Right atrium auricular region (tissue), 2 donors: ENCODE measurements at places on chromosomes 5 and 9. TPM values are rescaled to one million over a fixed set of nuclear protein-coding genes. Genes with fewer than 3 reads are reported as not detected.
A peak's percentile ranks its signal among the peaks of the same experiment; 100 is the strongest.

- H3K4me1 ChIP-seq: no peaks in the 10 kb centered on the region
- no peak overlapping the region for H3K4me3 ChIP-seq
- no peaks in the 10 kb centered on the region for H3K27me3 ChIP-seq
- no peaks in the 10 kb centered on the region for H3K36me3 ChIP-seq
Observed at GRCh38 chr5:175837171-175837699, 34.1 kb upstream of the CPLX2 start.

Gene SPINK6
- not detected for total RNA-seq

DNA sequence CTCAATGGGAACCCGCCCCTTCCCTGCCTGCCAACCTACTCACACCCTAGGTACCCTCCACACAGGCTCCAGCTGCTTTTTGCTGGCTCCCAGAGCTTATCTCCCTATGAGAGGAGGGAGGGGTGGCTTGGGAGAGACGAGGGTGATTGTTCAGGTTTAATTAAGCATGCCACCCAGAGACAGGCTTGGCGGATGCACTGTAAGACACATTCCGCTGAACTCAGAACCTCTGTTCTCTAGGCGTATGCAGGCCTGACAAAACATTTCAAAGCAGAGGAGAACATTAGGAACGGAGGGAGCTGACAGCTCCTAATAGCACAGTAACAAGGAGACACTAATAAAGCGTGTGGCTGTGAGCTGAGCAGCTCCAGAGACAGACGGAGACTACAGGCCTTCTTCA lies 80.1 kb downstream of the TRIM32 start:
- H3K36me3 ChIP-seq: no peaks in the 10 kb centered on the region
- H3K4me1 ChIP-seq: no peaks in the 10 kb centered on the region
- H3K4me3 ChIP-seq: no peak overlapping the region
- no peak overlapping the region for H3K27ac ChIP-seq
- no peaks in the 10 kb centered on the region for H3K27me3 ChIP-seq

Gene ZDHHC11
- total RNA-seq: 10.8 TPM

Gene TICAM2
- 1.1 TPM for total RNA-seq

Gene CNTFR
- total RNA-seq: 23.3 TPM

Gene ZFP37
- 2.2 TPM for total RNA-seq

- no peak for DNase-seq
- H3K27me3 ChIP-seq: no peaks in the 10 kb centered on the region
- peak overlapping the region; percentile 61 for H3K4me3 ChIP-seq
- H3K27ac ChIP-seq: no peak overlapping the region
Observed at GRCh38 chr5:132010645-132010988, 841 bp downstream of the ACSL6 start.

DNA sequence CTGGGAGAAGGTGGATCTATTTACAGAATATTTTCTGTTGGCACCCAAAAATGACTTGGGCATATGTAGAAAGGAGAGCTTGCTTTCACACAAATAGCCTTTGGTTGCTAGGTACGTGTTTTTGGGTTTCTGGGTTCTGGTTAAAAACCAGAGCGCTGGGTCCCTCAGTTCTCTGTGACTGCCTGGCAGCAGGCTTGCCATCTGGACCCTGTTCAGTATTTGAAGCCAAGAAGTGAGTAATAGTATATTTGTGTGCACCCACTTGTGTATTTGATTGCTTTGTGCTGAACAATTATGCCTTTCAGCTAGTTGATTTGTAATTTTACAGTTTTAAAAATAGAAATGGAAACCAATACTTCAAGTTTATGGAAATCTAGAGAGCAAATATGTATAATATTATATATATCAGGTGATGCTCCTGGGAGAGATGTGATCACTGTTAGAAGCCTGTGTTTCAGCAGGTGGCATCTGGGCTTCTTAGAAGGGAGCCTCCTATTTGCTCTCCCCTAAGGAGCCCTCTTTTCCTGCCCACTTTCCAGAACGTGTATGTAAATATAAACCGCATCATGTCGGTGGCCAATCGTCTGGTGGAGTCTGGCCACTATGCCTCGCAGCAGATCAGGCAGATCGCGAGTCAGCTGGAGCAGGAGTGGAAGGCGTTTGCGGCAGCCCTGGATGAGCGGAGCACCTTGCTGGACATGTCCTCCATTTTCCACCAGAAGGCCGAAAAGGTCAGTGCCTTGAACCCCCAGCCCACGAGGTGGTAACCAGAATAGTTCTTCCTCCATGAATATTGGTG lies 153.6 kb downstream of the TRIO start:
- no peak for DNase-seq
- no peaks in the 10 kb centered on the region for H3K27me3 ChIP-seq
- H3K36me3 ChIP-seq: peaks cover 11% of the 10 kb centered on the region
- H3K27ac ChIP-seq: no peak overlapping the region

DNA sequence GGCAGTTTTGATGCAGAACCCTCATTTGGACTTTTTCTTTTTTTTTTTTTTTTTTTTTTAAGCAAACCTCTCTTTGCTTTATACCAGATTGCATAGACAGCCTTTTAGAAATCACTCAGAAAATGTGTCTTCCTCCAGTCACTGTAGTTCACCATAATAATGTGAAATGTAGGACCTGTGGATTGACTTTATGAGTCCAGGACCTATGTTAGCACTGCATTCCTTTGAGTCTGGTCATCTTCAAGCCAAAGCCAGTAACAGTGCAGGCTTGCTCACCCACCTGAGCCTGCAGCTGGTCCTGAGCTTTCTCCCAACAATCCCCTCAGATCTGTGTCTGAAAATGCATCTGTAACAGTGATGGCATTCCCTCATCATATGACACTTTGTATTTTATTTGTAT lies 110.7 kb upstream of the NFIL3 start:
- no peak overlapping the region for H3K27ac ChIP-seq
- no peaks in the 10 kb centered on the region for H3K27me3 ChIP-seq
- H3K36me3 ChIP-seq: no peaks in the 10 kb centered on the region
- no peak for DNase-seq
- no peaks in the 10 kb centered on the region for H3K4me1 ChIP-seq

Gene RNF224
- not detected for total RNA-seq

Gene PKD2L2
- not detected for total RNA-seq

Gene CAVIN4
- 33.3 TPM for total RNA-seq

- H3K27me3 ChIP-seq: no peaks in the 10 kb centered on the region
- H3K4me1 ChIP-seq: peaks cover 61% of the 10 kb centered on the region
- H3K4me3 ChIP-seq: no peak overlapping the region
- H3K27ac ChIP-seq: no peak overlapping the region
- no peak for DNase-seq
Observed at GRCh38 chr5:151097820-151098767, 17.3 kb upstream of the TNIP1 start.

- no peaks in the 10 kb centered on the region for H3K27me3 ChIP-seq
- no peak for DNase-seq
- H3K4me3 ChIP-seq: no peak overlapping the region
- H3K27ac ChIP-seq: no peak overlapping the region
- no peaks in the 10 kb centered on the region for H3K4me1 ChIP-seq
- no peaks in the 10 kb centered on the region for H3K36me3 ChIP-seq
Observed at GRCh38 chr5:119063579-119064379, 7.1 kb upstream of the DMXL1 start.

Gene RHOBTB3
- 56.2 TPM for total RNA-seq

DNA sequence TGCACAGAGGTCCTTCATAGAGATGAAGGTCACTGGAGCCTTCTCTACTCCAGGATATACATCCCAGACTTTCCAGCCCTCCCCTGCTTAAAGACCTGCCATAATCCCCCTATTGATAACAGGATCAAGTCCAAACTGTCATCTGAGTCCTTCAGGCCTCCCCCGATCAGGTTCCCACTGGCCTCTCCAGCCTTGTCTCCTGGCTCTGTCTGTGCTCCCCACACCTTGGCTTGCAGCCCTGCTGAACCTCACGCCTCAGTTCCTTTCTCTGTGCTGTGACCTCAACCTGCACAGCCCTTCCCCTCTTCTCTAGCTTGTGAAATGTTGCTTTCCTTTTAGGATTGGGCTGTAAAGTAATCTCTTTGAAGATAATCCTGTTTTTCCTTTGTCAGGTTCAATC lies 2.5 kb upstream of the HRH2 start:
- DNase-seq: no peak
- H3K27me3 ChIP-seq: no peaks in the 10 kb centered on the region
- no peak overlapping the region for H3K27ac ChIP-seq
- H3K4me3 ChIP-seq: no peak overlapping the region
- peaks cover 21% of the 10 kb centered on the region for H3K4me1 ChIP-seq

Gene PDE8B
- 64.5 TPM for total RNA-seq

- H3K4me3 ChIP-seq: no peak overlapping the region
- no peaks in the 10 kb centered on the region for H3K27me3 ChIP-seq
- H3K36me3 ChIP-seq: no peaks in the 10 kb centered on the region
- no peak for DNase-seq
Observed at GRCh38 chr9:15401266-15401665, 21.4 kb upstream of the SNAPC3 start.

DNA sequence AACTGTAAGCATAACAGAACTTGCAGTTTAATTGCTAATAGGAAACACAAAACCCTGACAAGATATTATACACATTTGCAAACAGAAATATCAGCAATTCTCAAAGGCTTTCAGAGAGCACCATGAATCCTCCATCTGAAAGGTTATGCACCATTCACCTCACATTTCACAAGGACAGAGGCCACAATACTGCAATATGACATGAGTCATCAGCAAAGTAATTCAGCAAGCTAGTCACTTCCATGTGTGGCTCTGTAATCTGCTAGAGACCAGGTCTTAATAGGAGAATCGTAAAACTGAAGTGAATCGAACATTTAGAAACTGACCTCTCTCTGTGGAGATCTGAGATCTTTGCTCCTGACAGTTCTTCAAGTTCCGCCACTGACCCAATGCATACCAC lies 28.3 kb downstream of the IARS1 start:
- DNase-seq: no peak
- no peak overlapping the region for H3K27ac ChIP-seq
- H3K36me3 ChIP-seq: peaks cover 99% of the 10 kb centered on the region

- H3K4me3 ChIP-seq: peak overlapping the region; percentile 70
- H3K27ac ChIP-seq: peak overlapping the region; percentile 97
- DNase-seq: no peak
Observed at GRCh38 chr5:102866237-102866600, 111.1 kb downstream of the PAM start.

DNA sequence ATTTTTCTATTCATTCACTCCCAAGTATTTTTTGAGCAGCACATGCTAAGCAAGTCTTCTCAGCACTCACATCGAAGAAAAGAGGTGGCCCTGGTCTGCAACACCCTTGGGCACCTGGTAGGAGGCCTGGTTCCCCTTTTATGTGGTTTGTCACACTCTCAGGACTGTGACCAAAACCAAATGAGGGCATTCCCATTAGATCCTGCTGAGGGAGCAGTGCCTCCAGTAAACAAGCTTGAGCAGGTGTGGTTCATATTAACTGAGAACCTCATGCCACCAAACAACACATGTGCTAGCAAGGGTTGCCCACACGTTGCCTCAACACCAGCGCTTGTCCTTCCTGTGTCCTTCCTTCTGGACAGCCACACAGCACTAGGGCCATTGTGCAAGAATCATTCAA lies 26.9 kb upstream of the SYK start:
- no peak overlapping the region for H3K27ac ChIP-seq
- H3K36me3 ChIP-seq: no peaks in the 10 kb centered on the region
- H3K4me3 ChIP-seq: no peak overlapping the region
- no peaks in the 10 kb centered on the region for H3K4me1 ChIP-seq
- DNase-seq: no peak

Gene GMCL2
- total RNA-seq: not detected

Gene GPR150
- not detected for total RNA-seq

GRCh38 chr9:30967476-30967875 lies 1417.0 kb upstream of the ACO1 start:
- no peaks in the 10 kb centered on the region for H3K4me1 ChIP-seq
- H3K27me3 ChIP-seq: no peaks in the 10 kb centered on the region
- no peak overlapping the region for H3K4me3 ChIP-seq
- DNase-seq: no peak
- H3K36me3 ChIP-seq: no peaks in the 10 kb centered on the region
- no peak overlapping the region for H3K27ac ChIP-seq

DNA sequence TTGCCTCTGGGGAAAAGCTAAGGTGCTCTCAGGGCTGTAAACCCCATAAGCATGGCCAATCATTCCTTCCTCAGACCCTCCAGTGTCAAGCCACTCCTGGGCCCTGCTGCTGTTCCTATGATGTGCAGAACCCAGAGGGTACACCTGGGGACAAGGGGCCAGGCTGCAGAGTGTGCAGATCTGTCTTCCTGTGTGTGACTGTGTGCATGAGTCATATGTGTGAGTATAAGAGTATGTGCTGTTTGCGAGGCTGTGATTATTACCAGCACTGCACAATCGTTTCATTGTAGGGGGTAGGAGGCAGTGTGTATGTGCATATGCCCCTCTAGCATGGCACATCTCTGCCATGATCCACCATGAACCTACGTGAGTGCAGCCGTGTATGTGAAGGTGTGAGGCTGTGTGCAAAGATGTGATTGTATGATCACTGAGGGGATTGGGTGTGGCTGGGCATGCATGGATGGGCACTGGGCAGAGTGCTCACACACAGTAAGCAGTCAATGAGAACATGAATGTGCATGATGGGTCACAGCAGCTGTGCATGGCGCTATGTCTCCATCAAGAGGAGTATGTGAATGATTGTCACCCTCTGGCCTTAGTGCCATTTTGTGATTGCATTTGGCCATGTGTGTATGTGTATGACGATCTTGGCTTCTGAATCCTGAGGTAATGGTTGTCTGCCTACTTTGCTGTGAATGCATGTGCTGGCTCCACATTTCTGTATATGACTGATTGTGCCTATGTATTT lies 2.4 kb upstream of the OR1K1 start:
- H3K4me1 ChIP-seq: no peaks in the 10 kb centered on the region
- no peaks in the 10 kb centered on the region for H3K27me3 ChIP-seq
- no peak overlapping the region for H3K27ac ChIP-seq
- no peaks in the 10 kb centered on the region for H3K36me3 ChIP-seq
- DNase-seq: peak; percentile 11
